ENCODE measurements at places on chromosomes 2 and 18.

DNA sequence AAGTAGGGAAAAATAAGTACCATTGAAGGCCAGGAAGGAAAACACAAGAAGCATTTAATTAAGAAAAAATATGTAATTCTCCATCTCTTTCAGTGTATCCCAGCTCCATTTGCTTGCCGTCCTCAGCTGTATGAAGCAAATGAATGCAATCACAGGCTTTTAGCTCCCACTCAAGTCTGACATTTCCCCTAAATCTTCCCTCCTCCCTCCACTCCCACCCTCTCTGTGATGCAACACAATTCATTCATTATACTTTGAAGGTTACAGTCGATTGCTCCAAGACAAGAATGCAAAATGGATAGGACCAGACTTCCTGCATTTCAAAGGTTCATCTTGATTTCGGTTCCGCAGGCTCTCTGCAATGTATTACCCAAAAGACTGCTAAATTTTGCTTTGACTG is 172.7 kb upstream of the SERPINE2 start:
- DNase-seq: no peak

DNA sequence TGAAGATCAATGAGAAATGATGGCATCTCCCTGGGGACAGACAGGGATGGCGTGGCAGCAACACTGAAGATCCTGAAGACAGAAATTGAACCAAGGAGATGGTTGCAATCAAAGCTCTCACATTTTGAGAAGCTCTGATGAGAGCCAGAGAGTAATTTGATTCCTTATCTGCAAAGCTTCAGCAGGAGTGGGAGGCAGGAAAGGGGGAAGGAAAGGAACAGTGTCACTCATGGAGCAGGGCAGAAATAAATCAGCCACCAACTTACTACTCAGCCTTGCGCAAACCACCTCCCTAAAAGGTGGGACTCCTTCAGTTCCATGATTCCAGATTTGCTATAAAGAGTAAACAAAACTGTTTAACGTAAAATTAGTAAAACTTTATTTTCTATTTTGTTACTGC is 119.2 kb downstream of the CACNB4 start:
- DNase-seq: no peak

- DNase-seq: no peak
Measured at GRCh38 chr2:145511946-145512345, 992.0 kb upstream of the ZEB2 start.

- peak; percentile 33 for DNase-seq
Measured at GRCh38 chr18:12726774-12727550, 24.1 kb downstream of the PSMG2 start.

DNA sequence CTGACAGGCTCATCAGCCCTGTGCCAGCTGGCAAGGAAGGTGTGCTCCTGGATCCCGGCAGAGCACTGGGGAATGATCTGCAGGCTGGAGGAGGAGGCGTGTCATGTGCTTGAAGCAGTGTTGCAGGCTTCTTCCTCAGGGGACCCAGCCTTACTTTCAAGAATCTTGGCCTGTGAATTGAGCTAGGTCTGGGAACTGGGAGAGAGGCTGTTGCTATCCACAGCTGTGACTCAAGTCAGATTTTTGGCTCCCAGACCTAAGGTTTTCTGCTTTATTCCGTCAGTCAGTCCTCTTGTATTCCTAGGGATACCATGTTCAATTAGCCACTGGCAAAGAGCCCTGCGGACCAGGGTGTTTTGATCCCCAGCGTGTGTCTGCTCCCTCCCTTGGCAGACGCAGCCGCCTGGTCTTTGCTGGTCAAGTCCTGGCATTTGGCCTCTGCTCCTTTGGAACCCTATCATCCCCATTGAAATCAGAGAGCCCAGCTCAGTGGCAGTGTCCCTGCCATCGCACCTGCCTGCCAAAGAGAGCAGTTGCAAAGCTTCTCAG is 32.4 kb downstream of the ASB1 start:
- no peak for DNase-seq

DNA sequence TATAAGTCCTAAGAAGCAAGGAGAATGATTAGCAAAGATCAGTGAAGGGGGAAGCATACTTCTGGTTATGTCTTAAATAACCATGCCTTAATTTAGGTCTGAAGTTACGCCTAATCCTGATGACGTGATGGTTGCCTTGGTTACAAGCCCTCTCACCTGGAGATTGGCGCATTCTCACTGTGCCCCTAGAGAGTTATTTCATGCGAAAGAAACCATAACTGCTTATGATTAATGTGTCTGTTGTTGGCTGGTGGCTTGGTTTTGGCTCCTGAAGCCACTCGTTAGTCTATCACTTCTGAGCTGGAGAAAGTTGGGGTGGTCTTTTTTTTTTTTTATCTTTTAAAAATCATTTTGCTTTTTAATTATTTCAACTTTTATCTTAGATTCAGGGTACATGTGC is 47.0 kb downstream of the TNFRSF11A start:
- DNase-seq: no peak

DNA sequence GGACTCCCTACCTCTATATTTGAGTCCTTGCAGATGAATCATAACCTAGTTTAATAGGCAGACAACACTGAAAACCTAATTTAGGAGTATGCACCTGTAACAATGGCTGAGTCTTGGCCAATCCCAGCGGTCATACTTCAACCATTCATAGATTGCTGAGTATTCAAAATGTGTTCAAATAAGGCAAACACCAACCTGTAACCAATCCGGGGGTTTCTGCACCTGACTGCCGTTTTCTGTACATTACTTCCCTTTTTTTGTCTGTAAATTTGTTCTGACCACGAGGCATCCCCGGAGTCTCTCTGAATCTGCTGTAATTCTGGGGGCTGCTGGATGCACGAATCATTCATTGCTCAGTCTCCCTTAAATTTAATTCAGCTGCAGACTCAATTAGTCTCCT is 338.6 kb downstream of the STK39 start:
- no peak for DNase-seq

DNA sequence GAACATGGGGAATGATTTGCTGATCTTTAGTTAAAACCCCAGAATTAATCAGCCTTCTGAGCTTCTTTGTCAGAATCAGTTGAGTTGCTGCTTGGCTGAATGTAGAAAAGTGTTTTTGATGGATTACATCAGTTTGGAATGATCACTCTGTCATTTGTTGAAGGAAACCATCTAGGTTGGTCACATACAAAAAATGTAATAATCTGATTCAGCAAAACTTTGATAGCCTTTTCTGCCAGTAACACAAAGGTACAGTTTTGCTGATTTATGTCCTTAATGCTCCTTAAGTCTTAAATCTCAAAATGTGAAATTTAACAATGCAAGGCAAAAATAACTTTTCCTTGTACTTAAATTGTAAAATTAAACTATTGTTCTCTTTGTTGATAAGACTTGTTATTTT is 74.3 kb downstream of the GALNT13 start:
- no peak for DNase-seq

DNA sequence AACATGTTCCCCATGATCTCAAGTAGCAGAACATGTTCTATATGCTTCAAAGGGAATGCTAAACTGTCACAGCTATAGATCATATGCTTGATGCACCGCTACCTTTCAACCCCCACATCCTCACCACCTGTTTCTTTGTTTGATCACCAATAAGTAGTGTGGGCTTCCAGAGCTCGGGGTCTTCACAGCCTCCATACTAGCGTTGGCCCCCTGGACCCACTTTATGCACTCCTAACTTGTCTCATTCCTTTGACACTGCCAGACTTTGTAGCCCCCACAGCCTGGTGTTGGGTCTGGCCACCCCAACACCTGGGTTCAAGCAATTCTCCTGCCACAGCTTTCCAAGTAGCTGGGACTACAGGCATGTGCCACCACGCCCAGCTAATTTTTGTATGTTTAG is 11.6 kb upstream of the RBM44 start:
- no peak for DNase-seq

DNA sequence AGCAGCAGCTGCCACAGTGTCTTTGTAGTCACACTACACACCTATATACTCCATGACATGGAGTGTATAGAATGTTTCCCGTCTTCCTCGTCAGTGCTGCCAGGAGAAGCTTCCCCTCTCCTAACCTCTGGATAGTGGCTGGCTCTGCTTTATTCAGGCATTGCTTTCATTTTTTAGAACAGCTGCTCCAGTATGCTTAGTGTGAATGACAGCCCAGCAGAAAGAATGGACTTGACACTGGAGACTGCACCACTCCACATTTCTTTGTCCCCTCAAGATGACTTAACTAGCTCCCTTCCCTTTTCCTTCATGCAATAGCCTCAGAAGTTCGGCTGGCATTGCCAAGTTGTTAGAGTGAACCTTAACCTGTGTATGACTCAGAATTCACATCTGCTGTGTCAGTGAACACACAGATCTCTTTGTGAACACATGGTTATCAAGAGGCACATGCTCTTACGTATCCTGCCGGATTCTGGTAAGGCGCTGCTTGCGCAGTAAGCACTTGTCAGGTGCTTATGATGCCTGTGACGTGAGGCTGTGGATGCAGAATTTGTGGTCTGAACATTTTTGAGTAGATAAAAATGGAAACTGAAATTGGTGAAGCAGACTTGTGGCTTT is 73.9 kb downstream of the NEDD4L start:
- DNase-seq: no peak

DNA sequence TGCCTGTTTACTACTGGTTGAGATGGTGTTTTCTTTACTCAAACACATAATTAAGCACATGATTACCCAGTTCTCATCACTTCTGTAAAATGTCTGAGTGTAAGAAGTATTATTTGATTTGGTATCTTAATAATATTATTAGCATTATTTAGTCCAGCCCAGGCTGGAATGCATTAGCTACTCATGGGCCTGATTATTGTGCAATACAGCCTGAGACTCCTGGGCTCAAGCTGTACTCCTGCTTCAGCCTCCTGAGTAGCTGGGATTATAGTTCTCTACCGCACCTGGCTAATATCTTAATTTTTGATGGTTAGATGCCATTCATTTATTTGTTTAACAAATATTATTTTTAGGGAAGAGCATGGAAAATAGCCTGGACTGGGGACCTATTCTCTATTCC is 197.6 kb upstream of the MC4R start:
- DNase-seq: no peak

DNA sequence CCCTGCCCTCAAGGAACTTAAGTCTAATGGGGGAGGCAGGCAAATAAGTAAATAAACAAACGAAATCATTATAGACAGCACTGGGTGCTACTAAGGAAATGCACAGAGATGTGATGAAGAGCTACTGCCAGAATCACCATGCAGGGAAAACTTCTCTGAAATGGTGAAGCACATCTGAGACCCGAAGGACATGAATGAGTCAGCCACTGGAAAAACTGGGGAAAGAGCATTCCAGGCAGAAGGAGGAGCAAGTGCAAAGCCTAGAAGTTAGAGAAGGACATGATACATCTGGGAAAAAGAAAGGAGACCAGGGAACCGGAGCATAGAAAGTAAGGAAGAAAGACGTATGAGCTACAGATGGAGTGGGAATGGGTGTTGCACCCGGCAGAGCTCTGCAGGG is 56.8 kb downstream of the TGFA start:
- DNase-seq: no peak

DNA sequence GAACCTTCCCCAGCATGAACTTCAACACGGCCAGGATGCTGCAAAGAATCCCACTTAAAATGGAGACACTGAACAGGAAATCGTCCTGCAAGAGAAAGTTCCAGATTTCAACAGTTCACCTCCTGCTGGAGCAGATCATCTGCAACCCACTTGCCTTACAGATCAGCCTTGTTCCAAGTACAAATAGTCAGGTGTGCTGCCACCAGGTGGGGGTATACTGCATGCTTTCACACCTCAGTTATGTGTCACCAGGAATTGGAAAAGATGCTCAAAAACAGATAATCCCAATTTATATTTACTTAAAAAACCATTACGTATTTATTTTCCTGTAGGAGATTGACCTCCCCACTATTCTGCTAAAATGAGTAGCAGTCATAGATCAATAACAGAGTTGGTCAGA is 212.3 kb downstream of the MGAT5 start:
- DNase-seq: peak; percentile 60

DNA sequence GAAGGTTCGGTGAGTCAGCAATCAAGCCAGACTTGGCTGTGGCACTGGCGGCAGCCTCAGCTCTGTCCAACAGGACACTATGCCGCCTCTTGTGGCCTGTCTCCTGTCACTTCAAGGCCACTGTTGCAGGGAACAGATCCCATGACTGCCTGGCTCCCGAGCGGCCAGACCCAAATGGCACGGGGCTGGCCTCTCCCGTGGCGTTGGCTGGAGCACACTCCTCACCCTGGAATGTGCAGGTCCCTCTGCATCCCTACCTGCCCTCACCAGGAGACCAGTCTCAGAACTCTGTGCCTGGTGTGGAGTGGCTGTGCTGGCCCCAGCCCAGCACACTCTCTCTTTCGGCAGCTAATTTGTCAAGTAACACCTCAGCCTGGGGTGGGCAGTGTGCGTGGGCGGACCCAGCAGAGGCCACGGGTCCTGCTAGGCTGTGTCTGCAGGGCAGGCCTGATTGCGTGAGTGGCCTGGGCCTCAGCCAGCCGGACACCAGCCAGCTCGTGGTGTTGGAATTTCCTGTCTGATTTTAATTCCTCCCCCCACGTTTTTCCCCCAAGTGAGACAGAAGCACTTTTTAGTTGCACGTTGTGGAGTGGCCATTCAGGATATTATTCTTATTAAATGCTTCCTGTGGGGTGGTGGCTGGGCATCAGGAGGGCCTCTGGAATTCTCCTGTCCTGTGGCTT is 179.3 kb downstream of the GLI2 start:
- DNase-seq: no peak

DNA sequence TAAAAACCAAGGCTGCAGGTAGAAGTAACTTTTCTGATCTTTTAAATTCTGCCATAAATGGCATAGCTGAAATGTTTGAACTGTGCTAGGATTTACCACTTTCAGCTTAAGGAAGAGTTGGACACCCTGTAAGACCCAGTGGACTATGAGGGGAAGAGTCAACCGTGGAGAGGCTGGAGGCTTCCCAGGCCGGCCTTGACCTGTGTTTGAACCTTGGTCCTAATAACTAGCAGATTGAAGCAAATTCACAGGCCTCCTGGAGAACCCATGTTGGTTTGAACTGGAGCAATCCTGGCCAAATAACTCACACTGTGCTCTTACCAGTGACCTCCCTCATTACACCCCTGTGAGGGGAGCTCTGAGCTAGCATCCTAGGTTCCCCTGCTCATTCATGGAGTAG is 87.2 kb upstream of the ALPP start:
- no peak for DNase-seq

- no peak for DNase-seq
Measured at GRCh38 chr2:236887953-236888793, 197.5 kb upstream of the COPS8 start.

- no peak for DNase-seq
Measured at GRCh38 chr2:21277068-21278056, 153.6 kb downstream of the TDRD15 start.

DNA sequence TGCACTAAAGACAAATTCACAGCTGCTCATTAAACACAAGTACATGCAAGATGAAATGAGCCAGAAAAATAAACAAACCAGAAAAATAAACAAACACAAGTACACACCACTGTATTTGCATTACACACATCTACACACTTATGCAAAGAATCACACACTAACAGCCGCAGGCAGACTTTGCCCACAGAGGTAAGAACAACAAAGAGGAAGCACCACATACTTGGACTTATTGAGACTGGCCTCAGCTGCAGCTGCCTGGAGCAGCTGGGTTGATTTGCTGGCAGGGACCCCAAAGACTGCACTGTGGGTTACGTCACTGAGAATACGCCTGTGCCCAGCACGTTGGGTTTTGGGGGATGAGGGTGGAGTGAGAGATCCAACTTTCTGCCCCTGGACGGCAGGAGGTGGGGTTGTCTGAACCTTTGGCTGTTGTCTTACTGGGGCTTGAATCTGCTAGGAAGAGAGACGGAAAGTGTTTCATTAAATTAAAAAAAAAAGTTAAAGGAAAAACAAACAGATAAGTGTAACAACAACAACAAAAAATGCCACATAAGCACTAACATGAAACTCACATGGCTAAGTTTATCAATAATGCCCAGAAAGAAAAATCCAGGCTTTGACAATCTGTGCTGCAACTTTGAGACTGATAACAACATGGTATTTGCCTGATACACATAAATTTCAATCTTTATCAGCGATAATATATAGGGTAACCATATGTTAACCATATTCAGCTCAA is 71.9 kb upstream of the NFU1 start:
- DNase-seq: no peak
